ENCODE measurements at places on chromosomes 1 and 21.

- no peak for DNase-seq
These were observed 836.1 kb upstream of the ADAMTS5 start for GRCh38 chr21:27802816-27803475.

- no peak for DNase-seq
These were observed 3.0 kb downstream of the FBLIM1 start for GRCh38 chr1:15761366-15762128.

- DNase-seq: no peak
These were observed 621.0 kb upstream of the CXADR start for GRCh38 chr21:16891821-16892220.

- DNase-seq: no peak
These were observed 32.4 kb upstream of the MYSM1 start for GRCh38 chr1:58732087-58732775.

- DNase-seq: no peak
These were observed 30.0 kb upstream of the RBM15 start for GRCh38 chr1:110309139-110309538.

- DNase-seq: no peak
These were observed 37.8 kb upstream of the CD34 start for GRCh38 chr1:207948536-207949250.

DNA sequence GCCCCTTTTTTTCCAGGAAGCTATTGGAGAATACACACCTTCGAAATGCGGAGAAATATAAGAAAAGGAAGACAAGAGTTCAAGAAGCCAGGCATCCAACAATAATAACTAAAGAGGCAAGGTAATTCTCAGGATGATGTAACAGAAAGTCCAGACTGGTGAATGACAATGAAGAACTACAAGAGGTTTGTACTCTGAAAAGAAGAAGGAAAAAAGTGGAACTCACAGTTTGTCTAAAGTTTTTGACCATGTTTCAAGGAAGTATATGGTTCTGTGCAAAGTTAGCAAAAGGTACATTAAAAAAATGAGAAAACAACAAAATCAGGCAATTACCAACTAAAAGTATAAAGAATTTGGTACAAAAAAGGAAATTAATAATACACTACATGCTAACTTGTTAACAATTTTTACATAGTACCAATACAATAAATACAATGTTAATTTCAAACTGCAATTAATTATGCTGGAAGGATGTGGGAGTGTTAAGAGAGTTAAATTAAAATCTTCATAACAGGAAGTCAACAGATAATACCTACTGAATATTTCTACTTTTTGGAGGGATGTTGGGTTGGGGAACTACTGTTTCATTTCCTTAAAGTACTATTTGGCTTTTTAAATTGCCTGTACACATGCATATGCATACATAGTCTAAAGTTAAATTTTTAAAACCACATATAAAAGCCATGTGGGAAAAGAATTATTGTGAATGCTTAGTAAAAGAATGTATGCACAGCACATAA, 12.9 kb upstream of the CD55 start:
- no peak for DNase-seq

DNA sequence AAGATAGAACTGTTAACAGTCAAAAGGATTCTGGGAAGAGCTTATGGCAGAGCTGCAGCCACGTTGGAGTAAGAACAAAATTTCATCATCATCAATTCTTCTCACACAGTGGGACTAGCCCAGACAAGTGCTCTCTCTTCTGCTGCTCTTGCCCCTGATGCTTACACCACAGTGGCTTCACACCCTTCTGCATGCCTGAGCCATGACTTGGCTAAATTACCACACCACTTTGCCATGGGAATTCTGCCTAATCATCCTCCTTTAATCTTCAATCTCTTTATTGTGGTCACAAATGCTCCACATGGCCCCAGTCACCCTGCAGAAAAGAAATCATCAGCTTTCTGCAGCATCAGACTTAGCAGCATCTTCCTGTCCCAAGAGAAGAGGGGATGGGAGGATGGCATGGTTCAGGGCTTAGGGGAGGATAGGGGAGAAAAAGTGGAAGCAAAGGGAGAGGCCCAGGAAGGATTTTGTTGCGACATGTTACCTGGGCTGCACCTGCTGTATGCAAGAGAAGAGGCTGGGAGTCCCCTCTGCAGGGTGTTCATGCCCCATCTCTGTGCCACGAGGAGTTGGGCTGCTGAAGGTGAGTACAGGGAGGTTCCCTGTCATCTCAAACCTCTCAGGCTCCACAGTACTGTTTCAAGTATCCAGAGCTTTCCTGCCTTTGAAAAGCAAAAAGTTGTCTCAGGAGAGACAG, 9.0 kb upstream of the RPTN start:
- no peak for DNase-seq

GRCh38 chr1:156849151-156849496, 9.8 kb downstream of the INSRR start:
- no peak for DNase-seq

DNA sequence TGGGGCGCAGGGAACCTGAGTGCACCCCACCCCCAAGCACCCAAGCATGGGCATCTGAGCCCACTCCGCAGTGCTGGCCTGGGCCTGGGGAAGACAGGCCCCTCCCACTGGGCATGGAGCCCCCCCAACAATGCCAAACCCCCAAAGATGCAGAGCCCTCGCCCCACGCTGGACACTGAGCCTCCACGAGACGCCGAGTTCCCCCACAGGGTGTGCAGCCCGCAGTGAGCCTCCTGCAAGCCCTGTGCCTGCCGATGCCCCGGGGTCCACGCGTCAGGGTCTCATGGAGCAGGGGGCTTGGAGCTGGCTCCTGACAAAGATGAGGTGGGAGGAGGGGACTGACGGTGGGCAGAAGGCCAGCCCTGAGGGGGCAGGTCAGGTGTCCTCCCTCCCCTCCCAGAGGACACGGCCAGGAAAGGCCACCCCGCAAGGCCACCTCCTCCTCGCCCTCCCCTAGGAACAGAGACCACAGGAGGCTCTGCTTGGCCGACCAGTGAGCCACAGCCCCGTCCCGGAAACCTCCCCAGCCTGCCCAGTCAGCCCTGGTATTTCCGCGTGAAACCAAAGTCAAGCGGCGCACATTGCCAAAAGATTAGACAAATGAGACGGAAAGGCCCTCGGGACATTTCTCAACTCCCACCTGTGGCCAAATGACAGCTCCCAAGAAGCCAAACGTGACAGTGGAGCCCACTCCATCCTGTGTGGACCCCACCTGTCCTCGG, 33.4 kb downstream of the MEGF6 start:
- no peak for DNase-seq

- no peak for DNase-seq
These were observed 74.2 kb upstream of the NGF start for GRCh38 chr1:115412286-115412685.

DNA sequence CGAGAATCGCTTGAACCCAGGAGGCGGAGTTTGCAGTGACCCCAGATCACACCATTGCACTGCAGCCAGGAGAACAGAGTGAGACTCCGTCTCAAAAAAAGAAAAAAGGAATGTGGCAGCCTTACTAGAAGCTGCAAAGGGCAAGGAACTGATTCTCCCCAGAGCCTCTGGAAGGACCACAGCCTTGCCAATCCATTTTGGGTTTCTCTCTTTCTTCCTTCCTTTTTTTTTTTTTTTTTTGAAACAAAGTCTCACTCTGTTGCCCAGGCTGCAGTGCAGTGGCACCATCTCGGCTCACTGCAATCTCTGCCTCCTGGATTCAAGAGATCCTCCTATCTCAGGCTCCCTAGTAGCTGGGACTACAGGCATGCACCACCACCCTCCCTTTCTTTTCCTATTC, 9.9 kb upstream of the IFNGR2 start:
- DNase-seq: no peak

DNA sequence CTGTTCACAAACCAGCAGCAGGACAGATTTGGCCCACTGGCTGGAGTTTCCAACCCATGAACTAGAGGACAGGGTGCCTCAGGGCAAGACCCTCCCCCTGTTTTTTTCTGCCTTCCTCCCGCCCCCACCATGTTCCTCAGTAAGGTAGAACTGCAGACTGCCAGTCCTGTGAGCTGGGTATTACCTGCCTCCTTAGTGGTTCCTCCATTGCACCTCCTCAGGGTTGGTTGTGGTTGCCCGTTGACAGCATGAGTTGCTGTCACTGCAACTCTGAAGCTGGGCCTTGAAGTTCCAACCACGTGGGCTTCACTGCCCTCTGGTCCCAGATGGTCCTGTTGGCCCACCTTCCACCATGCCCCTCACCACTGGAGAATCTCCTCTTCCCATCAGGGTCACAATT, 28.8 kb downstream of the TENT5C start:
- DNase-seq: no peak

- DNase-seq: no peak
These were observed 8.5 kb downstream of the NUAK2 start for GRCh38 chr1:205312866-205313562.

- no peak for DNase-seq
These were observed 95.2 kb downstream of the NPHP4 start for GRCh38 chr1:5896706-5897660.

GRCh38 chr1:53582211-53583020, 123.2 kb downstream of the DMRTB1 start:
- DNase-seq: no peak

- no peak for DNase-seq
These were observed 294.7 kb downstream of the SIPA1L2 start for GRCh38 chr1:232335261-232335660.

DNA sequence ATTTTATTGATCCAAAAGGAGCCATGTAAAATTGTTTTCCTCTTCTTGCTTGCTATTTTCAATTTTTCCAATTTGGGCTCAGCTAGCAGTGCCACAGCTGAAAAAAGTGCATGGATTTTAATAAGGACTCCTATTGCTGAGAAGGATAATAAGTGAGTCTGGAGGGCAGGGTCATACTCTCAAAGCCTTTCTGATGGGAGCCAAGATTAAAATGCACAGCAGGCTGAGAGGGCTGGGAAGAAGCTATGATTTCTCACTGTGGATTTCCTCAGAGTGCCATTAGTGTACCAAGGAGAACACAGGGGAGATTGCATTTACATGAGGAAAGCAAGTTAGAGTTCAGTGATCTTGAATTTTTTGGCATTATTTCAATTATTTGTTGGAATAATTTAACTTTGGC, 261.3 kb downstream of the ST6GALNAC3 start:
- DNase-seq: no peak

DNA sequence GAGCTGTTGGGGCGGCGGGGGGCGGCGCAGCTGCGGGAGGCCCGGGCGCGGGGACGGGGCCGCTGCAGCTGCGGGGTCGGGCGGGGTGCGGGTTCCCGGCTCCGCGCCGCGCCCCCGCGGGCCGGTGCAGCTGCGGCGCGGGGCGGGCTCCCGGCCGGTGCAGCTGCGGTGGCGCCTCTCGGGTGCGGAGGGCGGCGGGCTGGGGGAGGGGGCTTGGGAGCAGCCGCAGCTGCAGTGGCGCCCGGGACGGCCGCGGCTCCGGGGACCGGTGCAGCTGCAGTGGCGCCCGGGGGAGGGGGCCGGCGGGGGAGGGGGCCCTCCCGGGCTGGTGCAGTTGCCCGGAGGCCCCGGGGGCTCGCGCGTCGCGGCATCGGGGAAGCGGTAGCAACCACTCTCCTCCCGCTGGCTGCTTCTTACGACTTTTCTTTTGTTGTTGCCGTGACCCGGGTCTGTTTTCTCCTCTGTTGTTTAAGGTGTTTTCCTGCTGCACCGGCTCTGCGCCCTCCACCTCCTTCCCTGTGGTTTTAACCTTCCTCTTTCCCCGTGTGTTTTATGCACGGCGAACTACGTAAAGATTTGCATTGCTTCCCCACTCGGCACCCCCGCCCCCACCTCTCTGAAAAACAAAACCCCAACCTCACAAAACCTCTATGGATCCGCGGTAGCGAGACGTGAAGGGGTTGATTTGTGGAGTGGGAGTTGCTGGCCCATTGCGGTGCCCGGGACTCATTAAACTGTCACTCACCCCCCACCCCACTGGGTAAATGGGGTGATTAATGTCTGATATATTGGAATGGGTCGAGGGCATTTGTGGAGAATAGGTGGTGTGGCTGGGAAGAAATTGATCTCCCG, 1.7 kb upstream of the ZBTB18 start:
- no peak for DNase-seq

GRCh38 chr1:180280617-180281016, 50.6 kb downstream of the LHX4 start:
- no peak for DNase-seq

GRCh38 chr1:51322417-51323101, 7.8 kb downstream of the TTC39A start:
- no peak for DNase-seq

DNA sequence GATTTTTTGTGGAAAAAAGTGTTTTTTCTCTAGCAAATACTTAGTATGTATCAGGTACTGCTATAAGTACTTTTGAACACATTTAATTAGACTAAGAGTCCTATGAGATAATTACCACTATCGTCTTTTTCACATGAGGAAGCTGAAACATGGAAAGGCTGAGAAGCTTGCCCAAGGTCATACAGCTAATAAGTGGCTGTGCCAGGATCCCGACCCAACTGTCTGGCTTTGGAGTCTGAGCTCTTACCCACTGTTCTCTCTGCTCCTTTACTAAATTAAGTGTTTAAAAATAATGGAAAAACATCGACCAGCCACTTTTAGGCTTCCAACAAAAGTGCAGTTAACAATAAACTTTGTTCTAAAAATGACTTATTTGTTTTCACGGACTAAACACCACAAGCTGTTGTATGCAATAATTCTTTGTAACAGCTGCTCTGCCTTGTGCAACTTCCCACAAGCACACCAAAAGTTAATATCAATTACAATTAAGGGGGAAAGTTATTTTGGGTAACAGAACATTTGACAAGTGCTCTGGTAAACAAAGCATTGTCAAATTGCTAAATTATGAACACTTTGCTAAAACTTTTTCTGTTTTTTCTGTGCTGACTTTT, 75.7 kb downstream of the CRB1 start:
- no peak for DNase-seq

DNA sequence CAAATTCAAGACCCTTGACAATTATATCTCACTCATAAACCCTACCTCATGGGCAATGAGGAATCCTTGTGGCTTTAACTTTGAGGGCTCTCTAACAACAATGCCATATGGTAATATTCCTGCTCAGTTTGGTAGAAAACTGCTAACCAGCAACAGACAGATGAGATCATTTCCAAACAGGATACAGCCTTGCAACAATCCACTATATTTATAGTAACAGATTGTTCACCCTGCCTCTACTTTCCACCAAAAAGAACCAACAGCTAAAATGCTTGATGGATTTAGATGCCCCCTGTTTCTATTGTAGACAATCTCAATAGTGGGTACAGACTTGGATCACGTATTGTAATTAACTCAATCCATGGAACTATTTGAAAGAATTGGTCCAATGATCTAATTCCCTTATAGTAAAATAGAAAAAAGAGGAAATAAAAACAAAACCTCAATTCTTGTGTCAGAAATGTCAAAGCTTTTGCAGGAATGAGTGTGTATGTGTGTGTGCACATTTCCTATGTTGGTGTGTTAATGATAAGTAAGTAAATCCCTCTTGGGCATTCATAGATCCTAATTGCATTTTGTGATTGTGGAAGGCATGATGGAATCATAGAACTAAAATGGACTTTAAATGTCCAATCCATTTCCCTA, 100.0 kb upstream of the EDEM3 start:
- no peak for DNase-seq

- no peak for DNase-seq
These were observed 3.7 kb downstream of the ZBED6 start for GRCh38 chr1:203799157-203799556.

GRCh38 chr1:183205196-183205781, 19.2 kb downstream of the LAMC2 start:
- no peak for DNase-seq

Data from NCI-H1048 (cell line).